ENCODE measurements at places on chromosomes 3 and 15.

DNA sequence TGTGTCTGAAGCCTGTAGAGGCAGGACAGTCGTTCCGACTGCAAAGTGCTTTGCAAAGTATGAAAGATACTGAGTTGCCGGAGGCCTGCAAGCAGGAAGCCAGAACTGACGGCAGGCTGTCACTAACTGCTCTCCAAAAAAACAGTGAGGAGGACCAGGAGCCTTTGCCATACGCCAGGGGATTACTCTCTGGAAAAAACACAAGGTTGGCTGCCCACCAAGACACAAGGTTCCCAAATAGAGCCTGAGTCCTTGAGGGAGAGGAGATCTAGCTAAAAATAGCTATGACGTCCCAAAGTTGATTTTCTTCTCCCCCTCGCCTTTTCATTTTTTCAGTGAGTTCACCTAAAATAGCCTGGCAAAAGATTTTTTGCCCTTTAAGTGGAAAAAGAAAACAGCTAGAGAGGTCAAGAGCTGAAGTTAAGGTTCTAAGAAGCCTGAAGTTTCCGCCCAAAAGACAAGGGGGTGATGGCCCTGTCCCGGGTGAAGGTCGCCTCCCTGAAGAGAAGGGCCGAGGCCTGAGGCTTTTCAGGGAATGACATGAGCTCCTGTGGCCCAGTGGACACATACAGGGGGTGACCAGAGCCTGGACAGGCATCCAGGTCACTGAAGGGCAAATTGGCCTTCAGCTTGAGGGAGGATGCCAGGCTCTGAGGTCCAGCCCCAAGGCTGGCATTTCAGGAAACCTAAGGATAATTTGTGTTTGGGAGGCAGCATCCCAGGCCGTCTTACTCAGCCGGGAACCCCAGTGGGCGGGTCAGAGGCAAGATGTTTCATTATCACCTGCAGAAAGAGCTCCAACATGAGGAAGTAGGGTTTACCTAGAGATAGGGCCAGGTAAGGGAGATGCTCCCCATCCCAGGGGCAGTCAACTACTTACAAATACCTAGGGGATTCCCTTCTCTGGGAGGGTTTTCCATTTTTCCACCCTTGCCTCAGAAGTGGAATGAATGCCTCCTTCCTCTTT is 44.9 kb upstream of the DGKG start:
- no peak for DNase-seq

GRCh38 chr3:126720596-126720995 is 16.6 kb downstream of the CHCHD6 start:
- no peak for DNase-seq

- DNase-seq: no peak
Observed at GRCh38 chr3:181888234-181888633, 176.5 kb downstream of the SOX2 start.

DNA sequence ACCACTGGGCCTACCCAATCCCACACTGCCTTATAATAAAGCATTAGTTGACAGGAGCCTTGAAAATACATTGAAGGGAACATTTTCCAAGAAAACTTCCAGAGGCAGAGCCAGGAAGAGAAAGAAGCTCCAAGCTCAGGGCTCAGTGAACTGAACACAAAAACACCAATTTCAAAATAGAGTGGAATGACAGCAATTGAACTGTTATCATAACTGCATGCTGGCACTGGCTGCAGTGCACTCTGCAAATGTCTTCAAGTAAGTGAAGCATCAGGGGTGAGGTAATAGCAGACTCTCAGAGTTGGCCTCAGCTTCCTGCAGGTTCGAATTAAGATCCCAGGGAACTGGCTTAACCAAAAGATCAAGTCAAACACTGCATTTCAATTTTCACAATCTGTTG is 388.0 kb upstream of the WNT5A start:
- no peak for DNase-seq

DNA sequence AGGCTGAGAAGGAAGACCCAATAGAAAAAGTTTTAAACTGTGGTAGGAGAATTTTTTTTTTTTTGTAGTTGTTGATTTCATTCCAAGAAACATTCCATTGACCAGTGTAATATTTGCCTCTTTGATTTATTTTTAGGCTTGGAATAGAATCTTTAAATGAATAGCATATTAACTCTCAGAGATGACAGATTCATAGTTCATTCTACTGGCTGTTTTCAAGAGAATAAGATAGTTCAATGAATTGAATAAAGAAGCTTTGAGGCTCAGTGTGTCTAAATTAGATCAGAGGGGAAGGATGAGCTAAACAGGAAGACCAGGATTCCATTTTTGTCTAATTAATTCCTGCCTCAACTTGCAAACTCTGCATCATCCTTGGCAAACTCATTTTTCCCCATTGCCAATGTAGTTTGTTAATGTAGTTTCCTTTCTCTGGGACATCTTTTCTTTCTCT is 98.4 kb downstream of the NAALADL2 start:
- DNase-seq: no peak

DNA sequence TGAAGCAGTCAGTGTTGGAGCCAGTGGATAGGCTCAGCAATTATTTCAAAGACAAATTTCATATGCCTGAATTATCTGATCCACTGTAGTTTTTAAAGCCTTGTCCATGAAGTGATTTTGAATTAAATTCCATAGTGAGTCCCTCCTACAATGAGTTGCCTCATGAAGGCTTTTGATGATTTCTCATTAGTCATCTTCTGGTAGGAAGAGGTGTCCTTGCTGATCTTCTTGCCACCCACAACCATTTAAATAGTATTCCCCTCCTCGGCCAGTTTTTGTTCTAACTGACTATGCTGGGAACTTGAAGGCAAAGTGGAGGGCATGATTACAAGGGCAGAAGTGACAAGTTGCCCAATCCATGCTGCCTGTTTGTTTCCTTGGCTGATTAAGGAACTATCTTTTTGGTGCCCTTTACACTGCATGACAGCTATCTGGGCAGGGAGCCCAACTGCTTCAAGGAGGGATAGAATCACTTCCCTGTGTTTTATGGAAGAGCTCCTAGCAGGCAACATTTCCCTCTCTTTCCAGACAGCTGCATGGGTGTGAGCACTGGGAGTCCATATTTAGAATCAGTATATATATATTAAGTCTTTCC is 617.5 kb downstream of the ZPLD1 start:
- DNase-seq: no peak

GRCh38 chr3:128466840-128467541 is at the start of gene DNAJB8:
DNAJB8 (minus strand) TSS chr3:128466890; CDS start chr3:128463245, 3,645 bp downstream.
- peak; percentile 48 for DNase-seq

GRCh38 chr15:64642875-64643274 is 132.5 kb downstream of the RBPMS2 start:
- DNase-seq: no peak

DNA sequence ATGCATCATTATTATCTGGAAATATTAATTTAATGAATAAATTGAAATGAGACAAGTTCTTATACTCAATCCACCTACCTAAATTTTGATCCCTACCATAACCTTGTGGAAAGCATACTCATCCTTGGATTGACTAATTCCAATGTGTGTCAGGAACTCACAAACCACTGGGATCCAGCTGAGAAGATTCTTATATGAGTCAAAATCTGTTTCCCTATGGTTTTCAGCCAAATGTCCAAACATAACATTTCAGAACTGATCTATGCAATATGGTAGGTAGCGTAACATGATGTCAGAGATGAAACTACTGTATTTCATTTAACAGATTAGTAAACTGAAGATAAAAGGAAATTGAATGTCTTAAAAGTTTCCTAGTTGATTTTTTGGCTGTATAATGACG is 250.0 kb downstream of the PLOD2 start:
- DNase-seq: no peak

- no peak for DNase-seq
Observed at GRCh38 chr3:53555068-53555588, 60.7 kb downstream of the CACNA1D start.

- no peak for DNase-seq
Observed at GRCh38 chr3:25783661-25784512, 644 bp upstream of the NGLY1 start.

GRCh38 chr3:38137615-38138348 is 679 bp upstream of the MYD88 start:
- peak; percentile 12 for DNase-seq

DNA sequence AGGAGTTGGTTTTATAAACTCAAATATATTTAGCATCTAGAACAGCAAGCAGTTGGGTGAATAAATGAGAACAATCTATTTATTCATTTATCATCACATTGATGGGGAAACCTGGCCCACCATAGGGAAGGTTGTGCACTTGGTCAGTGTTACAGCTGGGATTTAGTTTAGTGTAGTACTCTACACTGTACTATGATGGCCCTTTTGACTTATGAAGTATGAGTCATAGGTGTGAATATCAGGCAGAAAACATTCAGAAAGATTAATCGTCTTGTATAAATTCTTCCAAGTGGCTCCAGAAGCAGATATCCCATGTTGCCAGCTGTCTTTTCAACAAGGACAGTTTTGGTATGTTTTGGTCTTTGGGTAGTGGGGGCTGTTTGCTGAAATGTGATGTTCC is 38.0 kb downstream of the BBS4 start:
- DNase-seq: no peak

DNA sequence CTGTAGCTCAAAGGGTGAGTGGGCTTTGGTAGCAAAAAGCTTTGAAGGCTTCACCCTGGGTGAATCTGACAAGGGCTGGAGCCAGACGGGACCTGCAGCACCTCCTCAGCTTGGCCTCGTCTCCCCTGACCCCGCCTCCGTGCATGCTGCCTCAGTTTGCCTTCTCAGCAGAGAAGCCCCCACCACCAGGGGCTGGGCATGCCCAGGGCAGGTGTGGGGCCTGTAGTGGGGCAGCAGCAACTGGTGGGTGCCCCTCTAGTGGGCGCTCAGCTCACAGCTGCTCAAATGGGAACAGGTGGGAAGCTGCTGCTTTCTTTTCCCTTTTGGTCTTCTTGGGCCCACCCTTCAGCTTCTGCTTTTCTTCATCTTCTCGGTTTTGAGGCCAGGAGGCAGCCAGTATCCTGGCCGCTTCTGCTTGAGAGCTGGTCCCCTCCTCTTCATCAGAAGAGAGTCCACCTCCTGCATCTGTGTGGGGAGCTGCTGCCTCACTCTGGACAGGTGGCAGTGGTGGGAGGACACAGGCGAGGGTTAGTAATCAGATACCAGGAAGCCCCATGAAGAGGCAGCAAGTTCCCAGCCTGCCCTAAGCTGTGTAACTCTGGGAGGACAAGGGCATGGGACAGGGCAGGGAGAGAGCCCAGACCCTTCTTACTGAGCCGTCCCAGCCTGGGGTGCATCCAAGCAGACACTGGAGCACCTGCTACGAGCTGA is 21.0 kb downstream of the TMEM43 start:
- no peak for DNase-seq

DNA sequence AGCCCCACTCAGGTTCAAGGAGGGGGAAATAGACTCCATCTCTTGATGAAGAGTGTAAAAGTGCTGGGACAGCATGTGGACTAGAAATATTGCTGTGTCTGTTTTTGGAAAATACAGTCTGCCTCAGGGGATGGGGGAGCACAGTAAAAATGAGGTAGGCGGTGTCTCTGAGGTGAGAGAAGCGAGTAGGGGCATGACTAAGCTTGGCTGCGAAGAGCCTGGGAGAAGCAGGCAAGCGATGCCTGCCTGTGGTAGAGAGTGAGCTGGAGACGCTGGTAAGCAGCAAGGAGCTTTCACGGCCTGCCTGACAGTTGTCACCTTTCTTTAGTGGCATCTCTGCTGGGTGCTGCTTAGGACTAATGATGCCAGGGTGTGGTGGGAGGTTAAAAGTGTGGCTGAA is 49.0 kb upstream of the DCLK3 start:
- DNase-seq: no peak

GRCh38 chr15:41794081-41794480 is 19.8 kb downstream of the MAPKBP1 start:
- no peak for DNase-seq

- DNase-seq: no peak
Observed at GRCh38 chr3:120418866-120419490, 31.8 kb downstream of the FSTL1 start.

GRCh38 chr3:19573644-19574043 is 360.4 kb downstream of the EFHB start:
- DNase-seq: no peak

- no peak for DNase-seq
Observed at GRCh38 chr15:79863886-79864285, 32.9 kb downstream of the MTHFS start.

DNA sequence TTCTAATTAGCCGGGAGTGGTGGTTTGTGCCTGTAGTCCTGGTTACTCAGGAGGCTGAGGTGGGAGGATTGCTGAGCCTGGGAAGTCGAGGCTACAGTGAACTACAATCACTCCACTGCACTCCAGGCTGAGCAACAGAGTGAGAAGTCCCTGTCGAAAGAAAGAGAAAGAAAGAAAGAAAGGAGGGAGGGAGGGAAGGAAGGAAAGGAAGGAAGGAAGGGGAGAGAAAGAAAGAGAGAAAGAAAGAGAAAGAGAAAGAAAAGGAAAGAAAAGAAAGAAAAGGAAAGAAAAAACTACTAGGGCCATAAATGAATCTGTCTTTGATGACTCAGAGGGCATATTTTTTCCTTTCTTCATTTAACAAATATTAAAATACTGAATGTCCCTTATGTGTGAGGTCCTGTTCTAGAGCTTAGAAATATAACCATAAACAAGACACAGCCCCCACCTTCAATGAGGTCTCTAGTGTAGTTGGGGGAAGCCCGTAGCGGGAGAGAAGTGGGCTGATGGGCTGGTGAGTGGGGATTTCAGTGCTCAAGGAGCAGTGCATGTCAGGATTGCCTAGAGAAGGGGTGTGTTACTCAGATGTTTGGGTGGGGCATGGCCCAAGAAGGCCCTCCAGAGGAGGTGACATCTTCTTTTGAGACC is 35.2 kb upstream of the PIAS1 start:
- no peak for DNase-seq

GRCh38 chr3:61811652-61812051 is 250.3 kb downstream of the PTPRG start:
- no peak for DNase-seq

- no peak for DNase-seq
Observed at GRCh38 chr3:53661480-53661879, 167.1 kb downstream of the CACNA1D start.

- no peak for DNase-seq
Observed at GRCh38 chr15:37101980-37102304, 1.6 kb upstream of the MEIS2 start.

- DNase-seq: no peak
Observed at GRCh38 chr3:138879541-138880380, 45.0 kb upstream of the PIK3CB start.

- no peak for DNase-seq
Observed at GRCh38 chr3:127299276-127299675, 11.4 kb upstream of the PRR20G start.

- DNase-seq: no peak
Observed at GRCh38 chr3:39569095-39569494, 101.6 kb downstream of the MOBP start.

GRCh38 chr3:42690191-42690590 is 4.9 kb downstream of the KLHL40 start:
- no peak for DNase-seq

GRCh38 chr15:26889298-26889898 is 22.5 kb downstream of the GABRA5 start:
- peak; percentile 6 for DNase-seq

- DNase-seq: no peak
Observed at GRCh38 chr15:93026380-93026817, 62.6 kb downstream of the RGMA start.

- no peak for DNase-seq
Observed at GRCh38 chr3:195401943-195402342, 40.9 kb downstream of the ACAP2 start.

- DNase-seq: no peak
Observed at GRCh38 chr3:125028657-125029056, 27.1 kb downstream of the HEG1 start.

GRCh38 chr3:100042166-100042981 is 71.9 kb downstream of the FILIP1L start:
- DNase-seq: no peak

- DNase-seq: no peak
Observed at GRCh38 chr3:123587401-123587800, 2.5 kb upstream of the HACD2 start.

GRCh38 chr3:128036119-128036518 is 16.1 kb upstream of the SEC61A1 start:
- no peak for DNase-seq

- DNase-seq: no peak
Observed at GRCh38 chr3:61719278-61719977, 158.1 kb downstream of the PTPRG start.

Data from central memory CD4-positive, alpha-beta T cell (primary cell).